ENCODE measurements at places on chromosomes 4 and X.

GRCh38 chr4:75916091-75916661 lies 13.9 kb upstream of the PPEF2 start:
- DNase-seq = peak; percentile 10

- DNase-seq = no peak
Measured at GRCh38 chr4:1245481-1246051, 3.4 kb downstream of the CTBP1 start.

- no peak for DNase-seq
Measured at GRCh38 chr4:122728856-122729255, 3.6 kb upstream of the BBS12 start.

DNA sequence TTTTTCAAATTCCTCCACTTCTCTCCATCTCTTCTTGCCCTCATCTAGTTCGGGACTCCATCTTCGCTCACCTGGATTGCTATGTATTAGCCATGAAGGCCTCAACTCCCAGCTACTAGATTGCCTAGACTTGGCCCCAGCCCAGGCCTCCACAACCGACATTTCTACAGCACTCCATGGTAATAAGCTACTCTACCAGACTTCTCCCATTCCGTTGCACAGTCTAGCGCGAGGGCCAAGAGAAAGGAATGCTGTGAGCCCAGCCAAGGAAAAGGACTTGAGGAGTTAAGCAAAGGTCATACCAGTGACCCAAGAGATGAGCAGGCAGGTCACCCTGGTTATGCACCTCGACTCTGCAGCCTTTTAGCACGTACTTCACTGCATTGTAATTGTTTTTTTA lies 75.6 kb downstream of the SOWAHB start:
- no peak for DNase-seq

DNA sequence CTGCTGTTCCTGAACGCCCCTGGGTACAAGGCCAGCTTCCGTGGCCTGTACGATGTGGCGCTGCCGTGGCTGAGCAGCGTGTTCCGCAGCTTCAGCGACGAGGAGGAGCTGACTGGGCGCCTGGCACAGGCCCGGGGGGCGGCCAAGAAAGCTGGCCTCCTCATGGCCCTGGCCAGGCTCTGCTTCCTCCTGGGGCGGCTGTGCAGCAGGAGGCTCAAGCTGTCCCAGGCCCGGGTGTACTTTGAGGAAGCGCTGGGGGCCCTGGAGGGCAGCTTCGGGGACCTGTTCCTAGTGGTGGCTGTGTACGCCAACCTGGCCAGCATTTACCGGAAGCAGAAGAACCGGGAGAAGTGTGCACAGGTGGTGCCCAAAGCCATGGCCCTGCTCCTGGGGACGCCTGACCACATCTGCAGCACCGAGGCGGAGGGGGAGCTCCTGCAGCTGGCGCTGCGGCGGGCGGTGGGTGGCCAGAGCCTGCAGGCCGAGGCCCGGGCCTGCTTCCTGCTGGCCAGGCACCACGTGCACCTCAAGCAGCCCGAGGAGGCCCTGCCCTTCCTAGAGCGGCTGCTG lies 28.2 kb downstream of the SH3TC1 start:
- DNase-seq = no peak

- no peak for DNase-seq
Measured at GRCh38 chr4:52983563-52984303, 121.6 kb downstream of the RASL11B start.

DNA sequence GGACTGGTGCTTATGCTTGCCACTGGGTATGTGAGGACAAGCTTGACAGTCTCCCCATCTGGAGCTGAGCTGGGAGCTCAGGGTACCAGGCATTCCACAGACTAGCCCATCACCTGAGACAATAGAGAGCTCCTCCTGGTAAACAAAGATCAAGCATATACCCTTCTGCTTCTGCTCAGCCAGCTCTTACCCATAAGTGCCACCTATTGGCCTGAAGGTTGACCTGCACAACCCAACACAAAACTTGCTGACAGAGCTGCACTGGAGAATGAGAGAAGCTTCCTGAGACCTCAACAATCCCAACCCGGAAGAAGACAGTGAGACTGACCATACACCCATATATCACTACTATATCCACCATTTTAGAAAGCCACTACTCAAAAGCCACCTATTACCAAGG lies 1049.2 kb upstream of the INTU start:
- DNase-seq = no peak

DNA sequence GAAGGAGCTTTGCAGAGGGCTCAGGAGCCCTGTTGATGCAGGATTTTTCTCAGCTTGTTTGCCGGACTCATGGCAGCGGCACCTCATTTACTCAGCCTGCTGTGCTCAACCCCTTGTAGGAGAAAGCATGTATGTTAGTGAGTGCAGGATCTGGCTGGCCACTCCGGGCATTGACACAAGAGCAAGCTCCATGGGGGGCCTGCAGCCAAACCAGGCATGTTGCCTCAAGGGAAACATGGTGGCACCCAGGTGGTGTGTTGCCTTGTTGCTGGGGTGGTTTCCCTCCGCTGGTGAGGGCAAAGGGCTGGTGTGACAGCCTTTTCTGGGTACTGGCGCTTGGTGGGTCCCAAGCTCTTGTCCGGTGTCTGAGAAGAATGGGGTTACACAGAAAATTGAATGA lies 189.3 kb upstream of the ANXA3 start:
- DNase-seq = no peak

DNA sequence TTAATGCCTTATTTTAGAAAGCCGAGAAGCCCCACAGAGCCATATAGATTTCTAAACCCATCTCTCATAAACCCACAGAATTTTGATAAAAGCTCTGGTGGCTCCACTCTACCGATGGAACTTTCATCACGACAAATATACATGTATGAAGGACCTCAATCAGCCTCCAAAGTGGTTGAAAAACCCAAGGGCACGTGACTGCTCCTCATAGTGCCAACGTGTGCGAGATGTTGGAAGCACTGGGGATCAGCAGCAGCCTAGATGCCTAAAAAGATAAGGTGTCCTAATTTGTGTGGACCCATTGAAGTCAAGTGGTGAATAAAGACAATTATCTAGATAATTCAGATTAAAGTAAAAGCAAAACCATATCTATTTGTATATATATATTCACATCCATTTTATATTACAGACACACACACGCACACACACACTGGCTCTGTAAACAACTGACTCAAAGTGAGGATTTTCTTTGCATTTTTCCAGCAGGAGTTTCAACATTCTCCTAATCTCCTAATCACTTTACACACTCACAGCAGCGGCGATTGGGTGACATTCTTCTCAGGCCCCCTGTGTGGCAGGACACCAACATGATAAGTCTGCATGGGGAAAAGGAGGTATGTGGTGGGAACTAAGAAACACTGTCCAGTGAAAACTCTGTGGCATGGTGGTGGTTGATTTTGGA lies 2.8 kb upstream of the PITX2 start:
- DNase-seq = no peak
